Activated T-helper 17 cell treated with anti-CD3 and anti-CD28 coated beads, Interleukin-2, amount 50 U/mL, for 72 hours (primary cell): ENCODE measurements at places on chromosomes 3 and 15.

- no peak for ATAC-seq
Observed at GRCh38 chr15:68028137-68028887, 25.8 kb upstream of the PIAS1 start.

DNA sequence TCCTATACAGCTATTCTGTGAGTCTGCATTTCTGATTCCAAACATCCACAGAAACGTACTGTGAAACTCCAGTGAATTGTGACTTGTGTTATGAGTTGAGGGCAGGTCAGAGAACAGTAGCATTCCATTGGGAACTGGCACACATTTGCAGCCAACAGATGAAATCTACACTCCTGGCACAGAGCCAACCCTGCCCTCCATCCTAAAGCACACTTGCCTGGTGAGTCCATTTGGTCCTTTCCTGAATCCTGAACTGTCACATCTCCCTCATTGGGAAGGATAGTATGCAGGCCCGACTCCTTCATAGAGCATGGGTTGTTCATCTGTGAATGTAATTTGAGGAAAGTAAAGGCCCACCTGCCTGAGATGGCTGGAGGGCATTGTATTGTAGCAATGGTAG, 314.3 kb upstream of the RASGRP1 start:
- ATAC-seq: no peak

- peak; percentile 68 for ATAC-seq
Observed at GRCh38 chr15:62068071-62068809, 1.5 kb downstream of the C2CD4A start.

GRCh38 chr3:185656321-185656840, 70.3 kb downstream of the SENP2 start:
- no peak for ATAC-seq

DNA sequence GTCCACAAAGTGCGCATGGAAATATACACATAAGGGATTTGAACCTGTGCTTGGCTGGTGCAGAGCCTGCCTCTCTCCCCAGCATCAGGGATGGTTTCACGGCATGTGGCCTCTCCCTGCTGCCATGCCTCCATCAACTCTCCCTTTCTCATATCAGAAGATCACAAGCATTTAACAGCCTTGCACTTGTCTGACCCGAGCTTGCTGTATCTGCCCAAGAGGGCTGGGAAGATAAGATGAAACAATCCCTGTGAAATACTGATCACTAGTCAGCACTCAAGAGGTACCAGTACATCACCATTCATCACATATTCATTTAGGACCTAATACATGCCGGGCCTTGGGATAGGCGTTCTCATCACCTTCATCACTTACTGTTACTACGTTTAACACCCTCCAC, 107.6 kb upstream of the ARHGEF3 start:
- ATAC-seq: no peak

- ATAC-seq: peak; percentile 21
Observed at GRCh38 chr3:108287146-108287545, 9.2 kb upstream of the HHLA2 start.

- ATAC-seq: peak; percentile 75
Observed at GRCh38 chr15:40274350-40275274, 8.3 kb downstream of the ANKRD63 start.

DNA sequence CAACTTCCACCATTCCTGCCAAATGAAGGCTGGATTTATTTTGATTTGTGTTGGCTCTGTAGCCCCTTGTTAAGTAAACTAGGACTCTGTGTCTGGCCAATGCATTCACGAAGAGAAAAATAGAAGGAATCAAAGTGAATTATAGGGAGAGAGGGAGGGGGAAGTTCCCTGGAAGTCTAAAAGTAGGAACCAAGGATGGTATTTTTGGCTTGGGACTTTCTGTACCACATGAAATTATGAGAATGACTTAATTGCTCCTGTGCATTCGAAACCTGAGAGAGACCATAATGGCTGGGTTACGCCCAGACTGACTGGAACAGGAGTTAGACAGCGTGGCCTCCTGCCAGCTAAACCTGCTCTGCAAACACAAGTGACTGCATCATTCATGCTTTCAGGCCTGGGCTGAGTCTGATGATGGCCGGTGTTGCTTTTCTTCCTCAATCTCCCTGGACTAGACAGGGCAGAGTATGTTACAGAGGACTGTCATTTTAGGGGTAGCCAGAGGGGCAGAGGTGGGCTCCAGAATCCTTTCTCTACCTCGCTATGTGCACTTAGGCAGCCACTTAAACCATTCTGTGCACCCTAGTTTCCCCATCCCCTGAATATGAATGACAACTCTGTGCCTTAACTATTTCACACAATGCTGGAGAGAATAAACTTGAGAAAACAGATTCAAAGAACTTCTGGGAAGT, 58.9 kb downstream of the MYO1E start:
- peak; percentile 72 for ATAC-seq

DNA sequence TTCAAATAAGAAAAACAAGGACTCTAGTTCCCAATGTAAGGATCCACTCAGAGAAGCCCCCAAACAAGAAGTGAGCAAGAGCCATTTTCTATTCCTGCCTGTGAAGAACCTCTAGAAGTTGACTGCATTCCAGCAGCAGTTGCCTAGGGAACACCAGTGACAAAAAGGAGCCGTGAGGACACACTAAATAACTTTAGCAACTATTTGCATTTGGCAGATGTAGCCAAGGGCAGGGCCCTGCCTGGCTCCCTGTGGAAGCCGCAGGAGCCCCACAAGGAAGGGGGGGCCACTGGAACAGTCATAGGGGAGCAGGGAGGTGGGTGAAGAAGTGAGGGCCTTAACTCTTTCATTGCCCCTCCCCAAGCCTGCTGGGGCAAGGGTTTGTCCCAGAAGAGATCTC, 470.2 kb upstream of the PROK2 start:
- no peak for ATAC-seq
